GM06990 (cell line): ENCODE measurements at places on chromosomes 12 and 14.

DNA sequence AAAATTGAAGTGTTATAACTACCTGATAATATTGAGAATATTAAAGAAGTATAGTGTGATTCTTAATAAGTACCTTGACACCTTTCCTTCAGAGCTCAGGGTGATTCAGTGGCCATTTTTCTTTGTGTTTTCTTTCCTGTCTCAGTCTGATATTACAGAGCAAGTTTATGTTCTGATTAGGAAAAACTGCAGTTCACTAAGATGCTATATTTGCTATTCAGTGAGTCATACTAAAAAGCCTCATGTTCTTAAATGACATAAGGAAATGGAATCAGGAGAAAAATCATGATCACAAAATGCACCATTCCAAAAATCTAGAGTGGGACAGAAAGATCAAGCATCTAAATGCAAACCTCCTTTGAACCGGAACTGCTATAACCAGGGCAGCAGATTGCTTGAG, 390.6 kb upstream of the ATP2B1 start:
- no peak for DNase-seq

GRCh38 chr12:4445156-4446101, at the start of gene FGF6:
FGF6 (minus strand) TSS chr12:4445815; CDS start chr12:4445570, 245 bp downstream.
- no peak for DNase-seq

DNA sequence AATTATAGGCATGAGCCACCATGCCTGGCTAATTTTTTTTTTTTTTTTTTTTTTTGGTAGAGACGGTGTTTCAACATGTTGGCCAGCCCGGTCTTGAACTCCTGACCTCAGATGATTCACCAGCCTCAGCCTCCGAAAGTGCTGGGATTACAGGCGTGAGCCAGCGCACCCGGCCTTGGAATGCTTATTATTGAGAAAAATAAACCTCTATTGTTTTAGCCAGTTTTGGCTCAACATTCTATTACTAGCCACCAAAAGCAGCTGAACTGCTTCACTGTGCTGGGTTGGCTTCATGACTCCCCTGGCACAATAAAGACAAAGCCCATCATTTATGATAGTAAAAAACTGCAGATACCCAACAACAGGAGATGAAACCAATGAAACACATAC, 93.5 kb upstream of the CEP83 start:
- DNase-seq = no peak

GRCh38 chr12:93145086-93145485, 216.0 kb upstream of the EEA1 start:
- DNase-seq = no peak

DNA sequence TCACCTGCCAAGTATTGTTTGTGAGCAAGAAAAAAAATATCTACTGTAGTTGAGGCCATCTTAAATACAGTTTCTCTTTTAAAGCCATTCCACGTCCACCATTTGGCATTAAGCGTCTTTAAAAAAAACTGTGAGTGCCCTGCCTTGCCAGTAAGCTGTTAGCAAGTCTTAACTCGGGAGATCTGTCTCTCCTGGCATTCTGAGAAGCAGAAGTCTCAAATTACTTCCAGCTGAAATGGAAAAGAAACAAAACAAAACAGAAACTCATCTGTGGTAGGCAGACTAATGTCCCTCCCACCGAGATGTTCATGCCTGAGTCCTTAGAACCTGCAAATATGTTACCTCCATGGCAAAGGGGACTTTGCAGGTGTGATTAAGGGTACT, 126.2 kb downstream of the CRADD start:
- DNase-seq = no peak

- no peak for DNase-seq
Measured at GRCh38 chr12:130161261-130162243, 712 bp upstream of the FZD10 start.

- no peak for DNase-seq
Measured at GRCh38 chr14:33567731-33568130, 383.1 kb downstream of the EGLN3 start.

DNA sequence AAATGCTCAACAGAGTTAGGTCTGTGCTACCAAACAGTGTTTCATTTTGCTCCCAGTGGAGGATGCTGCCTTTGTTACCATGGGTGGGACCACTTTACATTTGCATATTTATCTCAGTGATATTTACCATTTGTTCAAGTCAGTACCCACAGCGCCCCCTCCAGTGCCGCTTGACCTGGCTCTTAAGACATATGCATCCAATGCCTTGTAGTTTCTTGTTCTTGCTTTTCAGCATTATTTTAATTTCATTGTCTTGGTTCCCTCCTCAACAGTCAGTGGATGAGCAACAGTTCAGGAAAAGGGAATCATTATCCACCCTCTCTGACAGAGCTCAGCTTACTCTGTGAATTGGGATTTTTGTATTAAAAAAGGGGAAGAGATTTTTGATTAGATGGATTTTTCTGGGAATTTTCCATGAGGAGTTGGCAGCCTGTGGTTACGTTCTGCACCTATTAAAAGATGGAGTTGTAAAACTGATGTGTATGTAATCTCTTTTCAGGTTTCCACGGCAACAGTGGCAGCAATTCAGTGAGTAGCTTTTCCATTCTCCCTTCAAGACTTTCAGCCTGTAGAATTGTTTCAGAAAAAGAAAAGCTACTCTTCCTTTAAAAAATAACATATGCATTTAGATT, 240.5 kb upstream of the DAAM1 start:
- no peak for DNase-seq

DNA sequence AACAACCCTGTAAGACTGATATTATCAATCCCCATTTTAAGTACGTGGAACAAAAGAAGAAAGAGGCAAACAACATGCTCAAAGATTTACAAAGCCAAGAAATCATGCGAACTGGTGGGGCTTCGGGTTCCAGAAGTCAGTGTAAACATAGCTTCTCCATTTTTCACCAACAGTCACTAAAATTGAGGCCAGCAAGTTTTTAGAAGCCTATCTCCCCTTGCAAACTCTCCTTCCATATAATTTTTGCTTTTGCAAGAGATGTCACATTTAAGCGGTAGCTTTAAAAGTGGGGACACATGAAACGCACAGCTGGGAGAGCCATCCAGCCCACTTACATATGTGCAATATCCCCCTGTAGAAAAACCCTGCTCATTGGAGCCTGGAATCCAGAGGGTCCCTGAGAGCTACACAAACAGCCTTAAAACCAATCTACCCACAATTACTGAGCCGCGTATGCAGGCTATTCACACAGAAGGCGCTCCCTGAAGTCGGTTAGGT, 797 bp downstream of the SLC11A2 start:
- DNase-seq = no peak

GRCh38 chr12:45863332-45863731, 127.0 kb downstream of the SCAF11 start:
- DNase-seq = no peak

GRCh38 chr14:87994974-87995373, 2.0 kb upstream of the GALC start:
- DNase-seq = peak; percentile 53

GRCh38 chr14:39230416-39231035, 3.2 kb upstream of the MIA2 start:
- no peak for DNase-seq

- no peak for DNase-seq
Measured at GRCh38 chr14:104724981-104725771, 1.1 kb downstream of the ADSS1 start.

DNA sequence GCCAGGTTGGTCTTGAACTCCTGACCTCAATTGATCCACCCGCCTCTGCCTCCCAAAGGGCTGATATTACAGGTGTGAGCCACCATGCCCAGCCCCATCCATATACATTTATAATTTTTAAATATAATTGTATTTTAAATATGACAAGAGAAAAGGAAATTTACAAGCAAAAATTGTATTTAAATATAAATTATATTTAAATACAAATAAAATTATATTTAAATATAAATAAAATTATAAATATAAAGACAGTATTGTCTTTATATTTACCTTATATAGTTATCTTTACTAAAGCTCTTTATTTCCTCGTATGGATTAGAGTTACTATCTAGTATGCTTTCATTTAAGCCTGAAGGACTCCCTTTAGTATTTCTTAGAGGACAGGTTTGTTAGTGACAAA, 11.9 kb upstream of the ATF7 start:
- DNase-seq = no peak

DNA sequence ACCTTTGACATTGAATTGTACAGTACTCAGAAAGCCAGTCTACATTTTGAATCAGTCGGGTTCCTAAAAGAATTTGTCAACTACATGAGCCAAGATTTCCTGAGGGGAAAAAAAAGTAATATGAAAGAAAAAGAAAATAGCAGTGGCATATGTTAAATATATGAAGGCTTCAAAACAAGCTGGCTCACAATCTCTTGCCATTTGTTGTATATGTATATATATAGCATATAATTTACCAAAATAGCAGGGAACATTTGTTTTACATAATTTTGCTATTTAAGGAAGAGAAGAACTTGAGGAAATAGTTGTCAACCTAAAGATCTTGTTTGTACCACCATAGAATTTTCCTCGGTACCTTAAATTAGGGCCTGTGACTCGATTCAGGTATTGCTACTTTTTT, 16.9 kb downstream of the SVOP start:
- no peak for DNase-seq
